Activated naive CD8-positive, alpha-beta T cell treated with anti-CD3 and anti-CD28 coated beads for 36 hours (primary cell): ENCODE measurements at places on chromosomes 13 and 19.

DNA sequence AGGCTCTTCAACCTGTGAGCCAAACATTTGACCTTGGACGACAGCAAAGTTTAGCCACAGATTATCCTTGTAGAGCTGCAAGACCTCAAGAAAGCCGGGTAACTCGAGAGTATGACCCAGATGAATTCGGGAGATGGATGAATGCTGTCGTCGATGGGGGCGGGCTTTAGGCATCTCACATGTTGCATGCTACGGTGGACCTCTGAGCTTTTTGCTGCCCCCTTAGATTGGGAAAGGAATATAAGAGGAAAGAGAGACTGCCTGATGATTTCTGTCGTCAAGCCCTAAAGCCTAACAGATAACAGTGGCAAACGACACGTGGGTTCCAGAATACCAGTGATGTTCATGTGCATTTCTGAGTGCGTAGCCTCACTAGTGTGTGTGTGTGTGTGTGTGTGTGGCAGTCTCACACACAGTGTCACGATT, 730 bp upstream of the ABCC4 start:
- H3K27ac ChIP-seq, result peak overlapping the region; percentile 42
- H3K4me3 ChIP-seq, result peak overlapping the region; percentile 76
- peaks cover 40% of the 10 kb centered on the region for H3K4me1 ChIP-seq
- H3K27me3 ChIP-seq, result no peaks in the 10 kb centered on the region

DNA sequence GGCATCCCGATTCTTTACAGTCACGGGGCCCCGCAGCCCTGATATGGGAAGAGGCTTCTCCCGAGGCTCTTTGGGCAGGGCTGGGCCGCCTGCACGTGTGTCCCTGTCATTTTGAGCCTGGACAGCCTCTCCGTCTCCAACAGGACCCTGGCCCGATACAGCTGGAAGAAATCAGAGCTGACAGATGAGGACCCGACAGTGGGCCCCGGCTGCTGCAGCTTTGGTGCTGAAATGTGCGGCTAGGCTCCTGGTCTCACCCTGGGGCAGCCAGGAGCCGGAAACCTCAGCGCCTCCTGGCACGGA, 3.2 kb downstream of the PIAS4 start:
- peaks cover 20% of the 10 kb centered on the region for H3K4me1 ChIP-seq
- H3K27me3 ChIP-seq, result no peaks in the 10 kb centered on the region
- no peak for DNase-seq
- no peak overlapping the region for H3K4me3 ChIP-seq
- no peaks in the 10 kb centered on the region for H3K36me3 ChIP-seq

DNA sequence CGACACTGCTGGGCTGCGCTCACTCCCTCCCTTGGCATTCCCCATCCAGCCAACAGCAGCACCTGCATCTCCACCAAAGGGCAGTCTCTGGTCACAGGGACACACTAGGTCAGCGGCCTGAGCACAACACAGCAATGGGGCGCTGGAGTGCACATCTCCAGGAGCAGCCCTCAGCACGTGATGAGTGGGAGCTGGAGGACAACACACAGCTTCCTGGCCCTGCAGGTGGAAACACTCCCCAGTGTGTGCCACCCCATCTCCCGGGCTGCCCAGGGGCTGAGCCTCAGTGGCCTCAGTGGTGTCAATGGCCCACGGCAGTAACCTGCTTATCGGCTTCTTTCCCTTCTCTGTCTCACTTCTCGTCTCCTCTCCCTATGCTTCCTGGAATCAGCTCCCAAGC, 96.8 kb upstream of the VSTM2B start:
- H3K36me3 ChIP-seq, result no peaks in the 10 kb centered on the region
- DNase-seq, result no peak
- no peak overlapping the region for H3K4me3 ChIP-seq
- no peak overlapping the region for H3K27ac ChIP-seq

DNA sequence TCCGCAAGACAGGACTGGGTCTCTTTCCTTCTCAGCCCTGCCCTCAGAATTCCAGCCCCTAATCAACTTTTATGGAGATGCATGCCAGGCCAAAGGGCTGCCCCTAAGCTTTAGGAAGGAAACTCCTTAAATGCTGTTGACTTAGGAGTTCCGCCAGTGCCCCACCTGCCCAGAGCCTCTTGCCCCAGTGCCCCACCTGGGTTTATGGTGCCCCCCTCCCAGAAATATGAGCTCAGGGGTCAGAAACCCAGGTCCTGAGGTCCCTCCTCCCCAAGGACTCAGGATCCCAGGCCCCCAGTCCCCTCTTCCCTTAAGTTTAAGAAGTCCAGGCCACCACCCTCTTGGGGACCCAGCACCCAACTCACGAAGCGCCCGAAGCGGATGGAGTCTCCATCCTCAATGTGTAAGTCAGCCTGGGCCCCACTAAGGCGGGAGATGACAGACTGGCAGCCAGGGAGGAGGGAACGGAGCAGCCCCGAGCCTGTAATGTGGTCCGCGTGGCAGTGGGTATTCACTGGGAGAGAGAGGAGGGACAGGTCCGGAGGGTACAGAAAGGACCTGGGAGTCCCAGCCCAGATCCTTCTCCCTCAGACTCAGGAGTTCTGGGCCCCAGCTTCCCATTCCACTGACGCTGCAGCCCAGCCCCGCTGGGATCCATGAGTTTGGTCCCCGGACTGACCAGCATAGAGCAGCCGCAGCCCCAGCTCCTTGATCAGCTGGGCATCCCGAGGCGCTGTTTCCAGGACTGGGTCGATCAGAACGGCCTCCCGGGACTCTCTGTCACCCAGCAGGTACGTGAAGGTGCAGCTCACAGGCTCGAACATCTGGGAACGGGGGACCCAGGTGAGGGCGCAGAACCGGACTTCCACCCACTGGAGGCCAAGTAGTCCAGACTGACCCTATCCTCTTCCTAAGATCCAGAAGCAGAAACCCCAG, 897 bp downstream of the ETHE1 start:
- H3K27me3 ChIP-seq, result no peaks in the 10 kb centered on the region
- H3K27ac ChIP-seq, result peak overlapping the region; percentile 92
- peak overlapping the region; percentile 94 for H3K4me3 ChIP-seq
- H3K36me3 ChIP-seq, result peaks cover 5% of the 10 kb centered on the region
- H3K4me1 ChIP-seq, result peaks cover 23% of the 10 kb centered on the region

DNA sequence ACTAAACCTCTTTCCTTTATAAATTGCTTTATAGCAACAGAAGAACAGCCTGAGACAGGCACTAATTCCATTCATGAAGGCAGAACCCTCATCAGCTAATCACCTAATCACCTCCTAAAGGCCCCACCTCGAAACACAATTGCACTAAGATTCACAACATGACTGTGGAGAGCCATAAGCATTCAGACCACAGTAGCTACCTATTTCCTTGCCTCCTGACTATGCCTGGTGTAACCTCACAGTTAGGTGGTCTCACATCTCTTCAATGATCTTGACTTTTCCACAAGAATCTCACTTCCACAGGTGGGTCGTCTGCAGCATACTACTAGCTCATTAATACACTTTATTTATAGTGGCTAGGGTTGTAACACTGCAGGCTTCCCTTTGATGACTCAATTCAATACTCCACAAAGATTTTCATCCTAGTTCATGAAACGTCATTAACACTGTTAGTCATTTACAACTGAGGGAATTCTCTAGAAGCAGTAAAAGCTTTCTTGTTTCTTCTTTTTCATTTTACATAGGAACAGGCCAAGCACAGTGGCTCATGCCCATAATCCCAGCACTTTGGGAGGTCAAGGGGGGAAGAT, 27.1 kb downstream of the STK24 start:
- H3K27me3 ChIP-seq, result no peaks in the 10 kb centered on the region
- peaks cover 49% of the 10 kb centered on the region for H3K36me3 ChIP-seq
- peaks cover 67% of the 10 kb centered on the region for H3K4me1 ChIP-seq
- H3K4me3 ChIP-seq, result no peak overlapping the region
- DNase-seq, result no peak
- peak overlapping the region; percentile 75 for H3K27ac ChIP-seq

- no peak overlapping the region for H3K4me3 ChIP-seq
- H3K27me3 ChIP-seq, result peaks cover 18% of the 10 kb centered on the region
- no peaks in the 10 kb centered on the region for H3K36me3 ChIP-seq
- H3K27ac ChIP-seq, result no peak overlapping the region
- DNase-seq, result peak; percentile 30
Observed at GRCh38 chr13:100721885-100722512, 47.4 kb upstream of the TMTC4 start.

DNA sequence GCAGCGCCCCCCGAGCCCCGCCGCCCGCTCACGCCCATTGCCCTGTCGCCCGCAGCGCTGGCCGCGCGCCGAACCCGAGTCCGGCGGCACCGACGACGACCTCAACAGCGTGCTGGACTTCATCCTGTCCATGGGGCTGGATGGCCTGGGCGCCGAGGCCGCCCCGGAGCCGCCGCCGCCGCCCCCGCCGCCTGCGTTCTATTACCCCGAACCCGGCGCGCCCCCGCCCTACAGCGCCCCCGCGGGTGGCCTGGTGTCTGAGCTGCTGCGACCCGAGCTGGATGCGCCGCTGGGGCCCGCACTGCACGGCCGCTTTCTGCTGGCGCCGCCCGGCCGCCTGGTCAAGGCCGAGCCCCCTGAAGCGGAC, 518 bp downstream of the KLF2 start:
- peak; percentile 53 for DNase-seq
- peaks cover 47% of the 10 kb centered on the region for H3K4me1 ChIP-seq
- no peak overlapping the region for H3K4me3 ChIP-seq
- H3K27me3 ChIP-seq, result peaks cover 30% of the 10 kb centered on the region
- H3K27ac ChIP-seq, result no peak overlapping the region

- peaks cover 49% of the 10 kb centered on the region for H3K36me3 ChIP-seq
- no peak overlapping the region for H3K27ac ChIP-seq
- H3K4me1 ChIP-seq, result no peaks in the 10 kb centered on the region
- no peaks in the 10 kb centered on the region for H3K27me3 ChIP-seq
Observed at GRCh38 chr19:52214241-52214640, 24.4 kb downstream of the PPP2R1A start.

DNA sequence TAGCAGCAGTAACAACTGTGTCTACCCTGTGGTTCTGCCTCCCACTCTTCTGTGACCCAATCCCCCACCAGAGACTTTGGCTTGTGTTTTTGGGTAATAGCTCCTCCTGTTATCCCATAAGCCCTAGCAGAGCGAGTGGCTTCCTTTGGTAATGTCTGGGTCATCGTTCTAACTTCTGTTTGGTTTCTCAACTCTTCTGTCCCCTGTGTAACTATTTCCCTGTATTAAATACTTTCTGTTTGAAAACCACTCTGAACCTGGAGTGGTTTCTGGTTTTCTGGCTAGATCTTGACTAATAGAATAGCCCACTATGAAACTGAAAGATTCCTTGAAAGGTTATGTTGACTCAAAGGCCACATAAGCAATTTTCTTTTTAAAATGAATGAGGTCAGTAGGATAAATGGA, 350.0 kb downstream of the DCT start:
- H3K4me1 ChIP-seq, result peaks cover 7% of the 10 kb centered on the region
- H3K36me3 ChIP-seq, result no peaks in the 10 kb centered on the region
- DNase-seq, result no peak
- peaks cover 4% of the 10 kb centered on the region for H3K27me3 ChIP-seq

DNA sequence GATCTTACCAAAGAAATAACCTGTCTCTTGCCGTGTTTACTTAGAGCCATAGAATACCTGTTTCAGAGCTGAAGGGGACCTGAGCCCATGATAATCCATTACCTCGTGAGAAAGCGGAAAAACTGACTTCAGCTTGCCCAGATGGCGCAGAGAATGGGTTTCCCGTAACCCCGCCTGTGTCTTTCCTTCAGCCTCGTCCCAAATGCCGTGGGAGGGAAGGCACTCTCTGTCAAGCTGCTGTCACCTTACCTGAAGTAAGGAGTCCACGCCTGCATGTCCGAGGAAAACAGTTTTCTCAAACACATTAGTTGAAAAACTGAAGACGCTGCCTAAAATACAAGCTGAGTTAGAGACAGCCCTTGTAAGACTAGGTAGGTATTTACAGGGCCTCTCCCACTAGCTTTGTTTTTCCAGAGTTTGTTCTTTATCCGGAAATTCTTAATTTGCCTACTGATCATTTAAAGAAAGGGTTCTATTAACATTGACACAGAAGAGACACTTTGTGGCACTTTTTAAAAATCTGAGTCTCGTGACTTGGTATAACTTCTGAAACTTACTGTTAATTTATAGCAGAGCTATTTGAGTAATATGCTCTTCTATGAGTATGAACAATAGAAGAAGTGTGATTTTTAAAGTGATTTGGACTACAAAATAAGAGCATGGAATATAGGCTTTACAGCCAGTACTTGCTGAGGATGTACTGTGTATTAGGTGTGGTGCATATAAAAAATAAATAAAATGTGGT, 1.3 kb upstream of the INTS6 start:
- H3K36me3 ChIP-seq, result peaks cover 52% of the 10 kb centered on the region
- peaks cover 32% of the 10 kb centered on the region for H3K4me1 ChIP-seq
- peak overlapping the region; percentile 91 for H3K4me3 ChIP-seq
- DNase-seq, result peak; percentile 49
- H3K27me3 ChIP-seq, result peaks cover 4% of the 10 kb centered on the region
- H3K27ac ChIP-seq, result peak overlapping the region; percentile 99

DNA sequence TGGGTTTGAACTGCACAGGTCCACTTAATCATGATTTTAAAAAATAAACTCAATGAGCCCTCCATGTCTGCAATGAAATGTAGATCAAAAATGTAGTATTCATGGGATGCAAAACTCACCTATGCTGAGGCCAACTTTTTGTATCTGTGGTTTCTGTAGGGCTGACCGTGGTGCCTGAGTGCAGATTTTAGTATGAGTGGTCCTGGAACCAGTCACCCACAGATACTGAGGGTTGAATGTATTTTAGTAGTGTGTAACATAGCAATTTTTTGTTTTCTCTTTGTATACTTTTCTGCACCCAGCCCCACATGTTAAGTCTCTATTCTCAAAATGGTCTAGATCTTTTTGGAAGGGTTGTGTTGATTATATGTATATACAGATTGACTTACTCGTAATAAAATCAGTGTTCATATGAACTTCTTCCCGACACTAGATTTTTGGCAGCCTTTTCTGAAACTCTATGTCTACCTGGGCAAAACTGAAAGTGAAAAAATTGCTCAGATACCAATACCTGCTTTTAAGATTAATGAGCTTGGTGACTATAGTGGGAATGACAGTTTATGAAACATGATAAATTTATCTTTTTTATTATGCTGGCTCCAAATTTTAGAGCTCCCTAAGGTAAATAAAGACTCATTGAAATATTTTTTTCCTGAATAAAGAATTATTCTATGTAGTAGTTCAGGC, 51.6 kb downstream of the DNAJC15 start:
- no peak overlapping the region for H3K4me3 ChIP-seq
- no peak for DNase-seq
- H3K36me3 ChIP-seq, result peaks cover 29% of the 10 kb centered on the region
- peak overlapping the region; percentile 36 for H3K27ac ChIP-seq
- peaks cover 40% of the 10 kb centered on the region for H3K4me1 ChIP-seq
- no peaks in the 10 kb centered on the region for H3K27me3 ChIP-seq

- no peak overlapping the region for H3K27ac ChIP-seq
- H3K4me3 ChIP-seq, result no peak overlapping the region
- no peaks in the 10 kb centered on the region for H3K27me3 ChIP-seq
- DNase-seq, result no peak
- H3K4me1 ChIP-seq, result peaks cover 1% of the 10 kb centered on the region
Observed at GRCh38 chr19:58367698-58368454, 5.3 kb upstream of the ZNF497 start.

- no peak overlapping the region for H3K27ac ChIP-seq
- DNase-seq, result no peak
- H3K27me3 ChIP-seq, result peaks cover 25% of the 10 kb centered on the region
- H3K4me1 ChIP-seq, result no peaks in the 10 kb centered on the region
- no peaks in the 10 kb centered on the region for H3K36me3 ChIP-seq
- H3K4me3 ChIP-seq, result no peak overlapping the region
Observed at GRCh38 chr13:100809856-100810255, 135.3 kb upstream of the TMTC4 start.
